ENCODE measurements at places on chromosomes 11 and 22. TPM values are rescaled to one million over a fixed set of nuclear protein-coding genes. Genes with fewer than 3 reads are reported as not detected.

- DNase-seq, result no peak
- no peak overlapping the region for H3K4me3 ChIP-seq
- no peak overlapping the region for H3K27ac ChIP-seq
- H3K27me3 ChIP-seq, result no peaks in the 10 kb centered on the region
These were observed 247.7 kb downstream of the DDX10 start for GRCh38 chr11:108912581-108912980.

The ARHGEF12 gene
- polyA plus RNA-seq, result 25.2 TPM

GRCh38 chr11:78397398-78397797 is 20.2 kb downstream of the GAB2 start:
- H3K36me3 ChIP-seq, result no peaks in the 10 kb centered on the region
- H3K4me3 ChIP-seq, result no peak overlapping the region
- H3K27me3 ChIP-seq, result no peaks in the 10 kb centered on the region
- H3K4me1 ChIP-seq, result no peaks in the 10 kb centered on the region

The RANBP1 gene
- 163 TPM for polyA plus RNA-seq

- H3K27ac ChIP-seq, result peak overlapping the region; percentile 84
- DNase-seq, result no peak
- no peaks in the 10 kb centered on the region for H3K36me3 ChIP-seq
- no peak overlapping the region for H3K4me3 ChIP-seq
- H3K27me3 ChIP-seq, result no peaks in the 10 kb centered on the region
These were observed 20.0 kb downstream of the DAGLA start for GRCh38 chr11:61700212-61700611.

- no peak overlapping the region for H3K27ac ChIP-seq
- DNase-seq, result no peak
- no peaks in the 10 kb centered on the region for H3K36me3 ChIP-seq
- no peak overlapping the region for H3K4me3 ChIP-seq
These were observed 67.2 kb downstream of the CECR2 start for GRCh38 chr22:17436382-17436980.

DNA sequence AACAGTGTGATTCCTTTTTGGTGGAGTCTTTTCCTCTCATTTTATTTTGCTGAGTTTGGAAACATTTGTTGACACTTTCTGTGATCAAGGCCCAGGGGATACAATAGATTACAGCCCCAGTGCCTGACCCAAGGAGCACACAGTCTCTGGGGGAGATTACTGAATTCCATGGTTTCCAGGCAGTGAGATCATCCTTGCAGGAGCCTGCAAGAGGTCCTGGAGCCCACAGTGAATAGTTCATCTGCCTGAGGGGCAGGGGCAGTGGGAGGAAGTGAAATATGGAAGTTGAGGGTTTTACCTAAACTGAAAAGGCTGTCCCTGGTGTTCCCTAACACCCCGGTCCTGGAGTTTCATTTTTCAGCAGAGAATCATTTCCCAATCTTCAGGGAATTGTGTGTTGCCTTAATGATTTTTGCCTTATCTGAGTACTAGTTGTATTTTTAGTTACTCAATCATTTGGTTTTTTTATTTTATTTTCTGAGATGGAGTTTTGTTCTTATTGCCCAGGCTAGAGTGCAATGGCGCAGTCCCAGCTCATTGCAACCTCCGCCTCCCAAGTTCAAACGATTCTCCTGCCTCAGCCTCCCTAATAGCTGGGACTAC is 7.7 kb downstream of the CCS start:
- H3K27ac ChIP-seq, result no peak overlapping the region
- H3K36me3 ChIP-seq, result peaks cover 29% of the 10 kb centered on the region
- H3K4me1 ChIP-seq, result peaks cover 21% of the 10 kb centered on the region
- no peak for DNase-seq
- H3K4me3 ChIP-seq, result no peak overlapping the region
- H3K27me3 ChIP-seq, result no peaks in the 10 kb centered on the region

The CDON gene
- 3.4 TPM for polyA plus RNA-seq

The OR52I1 gene
- polyA plus RNA-seq, result not detected

The RAC2 gene
- 138 TPM for polyA plus RNA-seq

The TMEM191B gene
- 2.4 TPM for polyA plus RNA-seq

- DNase-seq, result no peak
- no peaks in the 10 kb centered on the region for H3K36me3 ChIP-seq
- H3K27ac ChIP-seq, result no peak overlapping the region
- H3K4me3 ChIP-seq, result no peak overlapping the region
- no peaks in the 10 kb centered on the region for H3K27me3 ChIP-seq
- no peaks in the 10 kb centered on the region for H3K4me1 ChIP-seq
These were observed 816.3 kb downstream of the NTM start for GRCh38 chr11:132186699-132187098.

GRCh38 chr11:69732910-69733309 is 29.1 kb upstream of the FGF19 start:
- no peak for DNase-seq
- H3K4me3 ChIP-seq, result no peak overlapping the region
- H3K27ac ChIP-seq, result no peak overlapping the region
- H3K4me1 ChIP-seq, result no peaks in the 10 kb centered on the region
- no peaks in the 10 kb centered on the region for H3K36me3 ChIP-seq

The KDM4F gene
- not detected for polyA plus RNA-seq

GRCh38 chr11:117808784-117809183 is 11.8 kb upstream of the DSCAML1 start:
- H3K36me3 ChIP-seq, result no peaks in the 10 kb centered on the region
- H3K4me3 ChIP-seq, result no peak overlapping the region
- DNase-seq, result no peak
- no peaks in the 10 kb centered on the region for H3K27me3 ChIP-seq

- H3K4me3 ChIP-seq, result no peak overlapping the region
- no peaks in the 10 kb centered on the region for H3K36me3 ChIP-seq
- peaks cover 11% of the 10 kb centered on the region for H3K27me3 ChIP-seq
- H3K4me1 ChIP-seq, result no peaks in the 10 kb centered on the region
- DNase-seq, result no peak
These were observed 68.2 kb upstream of the NECTIN1 start for GRCh38 chr11:119797123-119797611.

DNA sequence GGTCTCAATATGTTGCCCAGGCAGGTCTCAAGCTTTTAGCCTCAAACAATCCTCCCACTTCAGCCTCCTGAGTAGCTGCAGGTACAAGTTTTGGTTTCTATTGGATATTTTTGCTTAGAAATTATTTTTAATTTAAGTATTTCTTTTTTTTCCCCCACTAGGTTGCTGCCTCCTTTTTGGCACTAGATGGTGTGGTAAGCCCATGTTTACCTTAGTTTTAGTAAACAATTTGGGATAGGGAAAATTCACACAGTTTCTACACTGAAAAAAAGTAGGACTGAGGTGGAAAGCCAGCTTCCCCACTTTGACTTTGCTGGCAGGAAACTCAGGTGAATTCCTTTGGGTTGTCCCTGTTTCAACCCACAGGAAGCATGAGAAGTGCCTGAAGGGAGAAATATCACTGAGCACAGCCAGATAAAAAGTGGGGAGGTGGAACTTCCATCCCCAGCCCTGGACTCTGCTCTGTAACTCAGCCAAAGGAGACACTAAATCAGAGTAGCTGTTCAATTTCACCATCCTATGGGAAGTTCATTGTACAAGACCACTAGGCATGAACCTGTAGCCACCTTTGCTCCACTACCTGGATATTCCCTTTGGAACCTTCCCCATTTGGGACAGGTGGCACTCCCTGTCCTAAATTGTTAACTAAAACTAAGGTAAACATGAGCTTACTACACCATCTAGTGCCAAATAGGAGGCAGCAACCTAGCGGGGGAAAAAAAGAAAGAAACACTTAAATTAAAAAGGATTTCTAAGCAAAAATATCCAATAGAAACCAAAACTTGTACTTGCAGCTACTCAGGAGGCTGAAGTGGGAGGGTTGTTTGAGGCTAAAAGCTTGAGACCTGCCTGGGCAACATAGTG is 154.4 kb upstream of the FAT3 start:
- no peak for DNase-seq
- H3K36me3 ChIP-seq, result no peaks in the 10 kb centered on the region
- H3K27ac ChIP-seq, result no peak overlapping the region
- H3K4me1 ChIP-seq, result no peaks in the 10 kb centered on the region
- no peaks in the 10 kb centered on the region for H3K27me3 ChIP-seq
- H3K4me3 ChIP-seq, result no peak overlapping the region

- peak; percentile 72 for DNase-seq
- peak overlapping the region; percentile 56 for H3K4me3 ChIP-seq
- H3K27ac ChIP-seq, result peak overlapping the region; percentile 84
These were observed 1.3 kb downstream of the ABTB2 start for GRCh38 chr11:34356576-34356912.

- H3K4me1 ChIP-seq, result no peaks in the 10 kb centered on the region
- no peak overlapping the region for H3K4me3 ChIP-seq
- no peak for DNase-seq
- H3K27me3 ChIP-seq, result no peaks in the 10 kb centered on the region
These were observed 1516.9 kb downstream of the BRD1 start for GRCh38 chr22:48310740-48311139.

GRCh38 chr11:66861038-66861773 is 4.3 kb downstream of the LRFN4 start:
- DNase-seq, result peak; percentile 57
- no peaks in the 10 kb centered on the region for H3K27me3 ChIP-seq
- no peak overlapping the region for H3K27ac ChIP-seq

DNA sequence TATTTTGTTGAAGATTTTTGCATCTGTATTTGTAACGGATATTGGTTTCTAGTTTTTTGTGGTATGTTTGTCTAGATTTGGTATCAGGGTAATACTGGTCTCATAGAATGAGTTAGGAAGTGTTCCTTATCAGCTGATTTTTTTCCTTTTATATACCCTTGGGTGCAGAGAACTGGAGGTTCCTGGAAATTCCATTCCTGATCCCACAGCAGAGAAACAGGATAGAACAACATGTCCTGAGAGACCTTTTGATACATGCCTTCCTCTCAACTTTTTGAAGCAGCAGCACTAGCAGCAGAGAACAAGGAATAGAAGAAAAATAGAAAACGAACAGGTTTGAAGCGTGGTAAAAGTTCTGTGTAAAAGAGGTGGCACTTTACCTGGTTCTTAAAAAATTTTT is 36.8 kb downstream of the BIRC2 start:
- no peak for DNase-seq
- H3K4me3 ChIP-seq, result no peak overlapping the region
- H3K36me3 ChIP-seq, result no peaks in the 10 kb centered on the region
- H3K27ac ChIP-seq, result no peak overlapping the region
- no peaks in the 10 kb centered on the region for H3K27me3 ChIP-seq

GRCh38 chr22:24698266-24698926 is 76.1 kb downstream of the PIWIL3 start:
- DNase-seq, result no peak
- H3K4me3 ChIP-seq, result no peak overlapping the region
- H3K36me3 ChIP-seq, result no peaks in the 10 kb centered on the region
- H3K27me3 ChIP-seq, result no peaks in the 10 kb centered on the region
- no peak overlapping the region for H3K27ac ChIP-seq

The FAM227A gene
- 0.23 TPM for polyA plus RNA-seq

- DNase-seq, result no peak
- H3K27me3 ChIP-seq, result no peaks in the 10 kb centered on the region
- no peaks in the 10 kb centered on the region for H3K4me1 ChIP-seq
These were observed 70.6 kb upstream of the CAPRIN1 start for GRCh38 chr11:33980897-33981296.

DNA sequence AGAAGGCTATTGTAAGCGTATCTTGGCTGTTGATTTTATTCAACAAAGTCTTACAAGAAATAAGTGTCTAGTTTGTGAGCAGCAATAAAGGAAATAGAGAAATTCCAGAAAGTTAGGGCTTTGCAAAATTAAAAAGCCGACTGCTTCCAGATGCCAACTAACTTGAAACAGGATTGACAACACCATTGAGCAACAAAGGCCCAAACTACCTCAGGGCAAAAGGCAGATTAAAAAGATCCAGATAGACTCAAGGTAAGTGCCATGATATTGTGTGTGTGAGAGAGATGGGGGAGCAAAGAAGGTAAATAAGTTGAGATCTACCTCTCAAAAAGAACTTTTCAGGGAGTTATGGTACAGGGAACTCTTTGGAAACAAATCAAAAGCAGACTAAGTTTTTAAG is 49.1 kb downstream of the PARVG start:
- no peak overlapping the region for H3K27ac ChIP-seq
- no peaks in the 10 kb centered on the region for H3K27me3 ChIP-seq
- no peak overlapping the region for H3K4me3 ChIP-seq
- DNase-seq, result no peak
- no peaks in the 10 kb centered on the region for H3K4me1 ChIP-seq
- H3K36me3 ChIP-seq, result no peaks in the 10 kb centered on the region

DNA sequence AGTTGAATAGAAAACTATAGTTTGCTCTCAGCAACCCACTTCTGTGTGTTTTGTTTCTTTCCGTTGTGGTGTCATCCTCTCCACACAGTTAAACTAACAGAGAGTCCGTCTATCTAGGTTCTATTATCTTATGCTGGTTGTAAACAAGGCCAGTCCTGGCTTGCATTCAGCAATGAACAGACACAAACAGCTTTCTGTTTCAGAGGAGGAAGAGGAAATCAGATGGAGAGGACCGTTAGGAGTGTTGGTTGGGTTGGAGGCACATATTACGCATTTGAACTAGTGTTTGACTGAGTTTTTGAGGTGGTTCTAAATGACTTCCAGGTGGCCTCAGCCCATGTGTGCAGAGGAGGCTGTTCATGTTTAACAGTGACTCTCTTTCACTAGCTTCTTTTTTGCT is 129.5 kb upstream of the SORL1-AS1 start:
- H3K4me3 ChIP-seq, result no peak overlapping the region
- H3K27ac ChIP-seq, result no peak overlapping the region
- H3K36me3 ChIP-seq, result no peaks in the 10 kb centered on the region
- no peaks in the 10 kb centered on the region for H3K27me3 ChIP-seq

DNA sequence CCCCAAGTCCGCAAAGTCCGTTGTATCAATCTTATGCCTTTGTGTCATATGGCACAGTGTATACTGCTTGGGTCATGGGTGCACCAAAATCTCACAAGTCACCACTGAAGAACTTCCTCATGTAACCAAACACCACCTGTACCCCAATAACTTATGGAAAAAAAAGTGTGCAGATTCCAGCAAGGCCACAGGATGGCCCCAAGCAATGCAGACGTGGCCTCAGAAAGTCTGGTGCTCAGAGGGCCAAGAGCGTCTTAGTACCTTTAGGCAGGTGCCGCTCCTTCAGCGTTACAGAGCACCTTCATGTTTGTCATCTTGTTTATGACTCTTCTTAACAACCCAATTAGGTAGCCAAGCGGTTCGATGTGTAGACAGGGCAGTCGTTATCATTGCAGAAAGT is 65.3 kb downstream of the PRDM11 start:
- peaks cover 8% of the 10 kb centered on the region for H3K36me3 ChIP-seq
- peak; percentile 28 for DNase-seq
- no peaks in the 10 kb centered on the region for H3K4me1 ChIP-seq
- peak overlapping the region; percentile 87 for H3K27ac ChIP-seq
- no peak overlapping the region for H3K4me3 ChIP-seq

The ANO3 gene
- 0.04 TPM for polyA plus RNA-seq

DNA sequence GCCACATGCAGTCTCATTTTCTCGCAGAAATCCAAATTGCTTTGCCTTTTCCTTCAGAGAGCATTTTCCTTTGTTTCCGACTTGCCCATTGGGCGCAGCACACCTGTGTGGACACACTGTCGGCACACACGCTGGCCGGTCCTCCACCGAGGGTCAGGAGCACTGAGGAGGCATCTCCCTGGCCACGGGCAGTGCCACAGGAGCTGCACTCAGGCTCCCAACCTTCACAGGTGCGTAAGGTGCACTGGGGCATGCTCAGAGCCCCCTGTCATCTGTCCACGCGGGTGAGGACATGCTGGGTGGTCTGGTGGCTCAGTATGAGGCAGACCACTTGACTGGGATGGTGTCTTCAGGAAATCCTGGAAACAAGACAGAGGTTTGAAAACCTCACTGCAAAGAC is 779.1 kb downstream of the BRD1 start:
- no peak for DNase-seq
- H3K4me3 ChIP-seq, result no peak overlapping the region
- peaks cover 32% of the 10 kb centered on the region for H3K27me3 ChIP-seq
- no peak overlapping the region for H3K27ac ChIP-seq
- H3K4me1 ChIP-seq, result no peaks in the 10 kb centered on the region
